ENCODE measurements at places on chromosomes 4 and X.

- no peak for DNase-seq
These were observed 48.7 kb upstream of the PHOX2B start for GRCh38 chr4:41797260-41797659.

GRCh38 chr4:181388061-181388460 is 855.1 kb upstream of the TENM3 start:
- no peak for DNase-seq

- no peak for DNase-seq
These were observed 3.6 kb upstream of the AFP start for GRCh38 chr4:73432169-73433000.

GRCh38 chr4:27267339-27267969 is 406.8 kb downstream of the STIM2 start:
- DNase-seq: no peak

- DNase-seq: no peak
These were observed 1.9 kb downstream of the MAP3K15 start for GRCh38 chrX:19513383-19513782.

GRCh38 chr4:56668267-56668666 is 12.8 kb downstream of the HOPX start:
- DNase-seq: peak; percentile 50

GRCh38 chr4:6500481-6501140 is 28.2 kb upstream of the PPP2R2C start:
- no peak for DNase-seq

DNA sequence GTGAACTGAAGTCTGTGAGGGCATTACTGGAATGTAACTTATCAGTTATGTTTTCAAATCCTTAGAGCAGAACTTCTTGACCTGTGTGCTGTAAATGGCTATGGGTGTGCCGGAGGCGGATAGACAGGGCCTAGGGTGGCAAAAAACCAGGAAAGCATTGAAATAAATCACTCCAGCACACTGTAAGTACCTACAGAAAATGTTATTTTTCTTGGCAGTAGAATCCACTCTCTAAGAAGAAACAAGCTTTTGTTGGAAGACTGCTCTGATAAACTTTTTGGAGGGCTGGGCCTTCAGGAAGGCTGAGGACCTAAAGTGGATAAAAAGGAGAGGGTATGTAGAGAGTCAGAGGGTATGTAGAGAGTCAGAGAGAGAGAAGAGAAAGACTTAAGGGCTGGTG is 14.9 kb downstream of the CPE start:
- DNase-seq: no peak

DNA sequence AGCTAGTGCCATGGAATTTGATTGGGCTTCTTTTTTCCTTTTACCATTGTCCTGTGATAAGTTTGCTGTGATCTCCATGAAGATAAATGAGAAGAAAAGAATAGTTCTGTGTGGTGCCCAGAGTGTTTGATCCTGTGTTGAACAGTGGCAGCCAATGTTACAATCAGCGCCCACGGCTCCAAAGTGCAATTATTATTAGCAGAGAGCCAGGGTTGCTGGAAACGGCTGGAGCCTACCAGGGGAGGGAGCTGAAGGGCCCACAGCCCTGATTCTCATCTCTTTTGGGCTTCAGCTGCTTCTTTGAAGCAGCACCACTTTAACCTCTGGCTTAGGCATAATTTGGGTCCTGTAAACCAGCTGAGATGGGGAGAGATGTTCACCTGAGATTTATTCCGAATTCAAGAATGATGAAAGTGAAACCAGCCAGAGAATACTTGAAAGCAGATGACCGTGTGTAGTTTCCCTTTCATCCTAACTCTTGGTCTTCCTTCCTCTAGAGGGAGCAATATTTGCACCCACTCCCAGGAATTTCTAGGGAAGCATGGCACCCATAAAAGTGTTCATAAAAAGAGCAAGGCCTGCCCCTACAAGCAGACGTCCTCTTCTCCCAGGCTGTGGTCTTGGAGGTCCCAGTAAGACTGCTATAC is 298.3 kb downstream of the EVC2 start:
- DNase-seq: no peak

- DNase-seq: no peak
These were observed 75.4 kb upstream of the FAT1 start for GRCh38 chr4:186798951-186799659.

GRCh38 chr4:67546971-67547370 is 1.7 kb upstream of the CENPC start:
- DNase-seq: no peak
